ENCODE measurements at places on chromosomes 12 and 14. TPM values are rescaled to one million over a fixed set of nuclear protein-coding genes. Genes with fewer than 3 reads are reported as not detected.

- DNase-seq, result no peak
These were observed 153.3 kb upstream of the CLEC14A start for GRCh38 chr14:38409071-38409705.

The SIX6 gene
- not detected for polyA plus RNA-seq

- no peak for DNase-seq
These were observed 42.3 kb upstream of the MMP17 start for GRCh38 chr12:131785763-131786330.

The KIF5A gene
- polyA plus RNA-seq, result 0.50 TPM

GRCh38 chr12:43676183-43676813 lies 82.3 kb downstream of the PUS7L start:
- no peak for DNase-seq

- no peak for DNase-seq
These were observed 80.8 kb downstream of the GPR65 start for GRCh38 chr14:88085736-88086135.

DNA sequence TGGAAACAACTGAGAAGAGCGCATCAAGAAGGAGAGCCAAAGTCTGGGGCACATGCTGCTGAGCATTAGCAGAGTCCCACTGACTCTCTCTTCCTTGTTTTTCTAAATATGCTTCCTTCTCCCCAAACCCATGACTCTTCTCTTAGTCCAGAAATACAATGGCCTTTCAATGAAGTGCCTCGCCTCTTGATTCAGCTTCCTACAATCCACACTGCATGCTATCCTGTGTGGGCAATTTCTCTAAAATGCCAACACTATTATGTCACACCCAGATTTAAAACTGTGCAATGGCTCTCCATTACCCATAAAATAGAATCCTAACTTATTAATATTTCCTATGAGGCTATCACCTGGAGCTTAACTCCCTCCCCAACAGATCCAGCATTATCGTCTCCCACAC lies 198.6 kb downstream of the RPAP3 start:
- DNase-seq, result no peak

- no peak for DNase-seq
These were observed 45.9 kb downstream of the NOC4L start for GRCh38 chr12:132190012-132190755.

The CD163 gene
- 10.5 TPM for polyA plus RNA-seq

DNA sequence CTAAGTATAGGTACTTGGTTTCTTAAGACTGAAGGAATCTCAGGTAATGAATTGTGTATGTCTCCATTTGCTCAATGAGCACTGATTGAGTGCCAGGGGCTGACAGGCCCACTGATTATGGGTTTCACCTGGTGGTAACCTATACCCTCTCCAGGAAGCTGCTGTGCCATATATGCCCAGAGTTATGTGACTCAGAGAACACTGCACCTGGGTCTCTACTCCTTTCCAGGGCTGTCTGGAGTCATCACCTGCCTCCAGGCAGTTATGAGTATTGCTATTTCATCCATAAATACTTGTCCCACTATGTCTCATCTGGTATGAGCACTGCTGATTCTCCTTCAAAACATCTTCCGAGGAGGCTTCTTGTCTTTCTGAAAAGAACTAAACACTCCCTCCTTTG lies 692.9 kb downstream of the BCL11B start:
- DNase-seq, result no peak

- no peak for DNase-seq
These were observed 5.9 kb downstream of the ITGB7 start for GRCh38 chr12:53201177-53201541.

The PKP2 gene
- polyA plus RNA-seq, result 22.2 TPM

GRCh38 chr12:98901189-98901588 lies 256.1 kb downstream of the APAF1 start:
- no peak for DNase-seq

The RAD9B gene
- polyA plus RNA-seq, result 0.92 TPM

The PTGDR gene
- 0.33 TPM for polyA plus RNA-seq

- DNase-seq, result no peak
These were observed 468.3 kb downstream of the AACS start for GRCh38 chr12:125533434-125534029.

The PLCZ1 gene
- polyA plus RNA-seq, result 0.52 TPM

DNA sequence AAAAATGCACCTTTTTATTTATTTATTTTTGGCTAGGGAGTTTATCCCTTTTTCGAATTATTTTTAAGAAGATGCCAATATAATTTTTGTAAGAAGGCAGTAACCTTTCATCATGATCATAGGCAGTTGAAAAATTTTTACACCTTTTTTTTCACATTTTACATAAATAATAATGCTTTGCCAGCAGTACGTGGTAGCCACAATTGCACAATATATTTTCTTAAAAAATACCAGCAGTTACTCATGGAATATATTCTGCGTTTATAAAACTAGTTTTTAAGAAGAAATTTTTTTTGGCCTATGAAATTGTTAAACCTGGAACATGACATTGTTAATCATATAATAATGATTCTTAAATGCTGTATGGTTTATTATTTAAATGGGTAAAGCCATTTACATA lies 14.9 kb upstream of the SNAPC1 start:
- no peak for DNase-seq

The GLS2 gene
- polyA plus RNA-seq, result 1.6 TPM

GRCh38 chr12:54759751-54760150 lies 94.6 kb upstream of the MUCL1 start:
- no peak for DNase-seq

All from renal cortex interstitium (tissue), 15 donors.